Muscle of back (tissue), 13 donors: ENCODE measurements at places on chromosomes 5 and 9.

GRCh38 chr5:114237766-114238165 is 124.1 kb upstream of the KCNN2 start:
- no peak for DNase-seq

DNA sequence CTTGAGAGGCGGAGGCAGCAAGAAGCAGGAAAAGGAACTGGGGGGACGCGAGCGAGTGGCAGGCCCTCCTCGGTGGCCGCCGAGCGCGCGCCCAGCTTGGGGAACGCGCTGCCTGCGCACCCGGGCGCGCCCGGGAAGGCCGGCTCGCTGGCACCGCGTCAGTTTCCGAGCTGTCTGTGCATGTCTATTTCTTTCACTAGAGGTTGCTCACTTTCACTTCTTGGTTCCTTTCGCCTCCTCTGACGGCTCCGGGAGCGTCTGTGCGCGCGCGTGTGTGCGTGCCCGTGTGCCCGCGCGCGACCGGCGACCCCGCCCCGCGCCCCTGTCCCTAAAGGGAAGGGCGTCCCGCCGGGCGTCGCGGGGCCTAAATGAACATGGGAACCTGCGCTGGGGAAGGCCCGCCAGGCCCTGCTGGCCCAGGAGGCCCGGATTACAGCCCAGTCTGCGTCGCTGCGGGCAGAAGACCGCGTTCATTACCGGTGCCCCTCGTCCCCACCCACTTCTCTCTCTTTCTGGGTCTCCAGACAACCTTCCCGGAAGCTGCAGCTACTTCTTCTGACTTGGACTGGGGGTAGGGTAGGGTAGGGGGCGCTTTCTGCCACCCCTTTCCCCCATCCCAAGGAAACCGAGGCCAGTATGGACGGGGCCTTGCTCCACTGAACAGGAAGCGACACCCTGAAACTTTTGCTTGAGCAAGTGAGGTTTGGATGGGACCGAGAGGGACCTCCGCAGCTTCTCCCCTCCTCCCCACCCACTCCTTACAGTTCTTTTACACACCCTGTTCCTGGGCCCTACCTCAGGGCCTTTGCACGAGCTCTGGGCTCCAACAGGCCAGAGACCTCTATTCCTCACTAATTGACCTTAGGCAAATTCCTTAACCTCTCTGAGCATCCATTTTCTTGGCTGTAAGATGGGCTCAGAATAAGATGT is 205.8 kb upstream of the IER5L start:
- peak; percentile 95 for DNase-seq

- DNase-seq, result no peak
Observed at GRCh38 chr5:128630121-128630520, 92.1 kb upstream of the FBN2 start.

DNA sequence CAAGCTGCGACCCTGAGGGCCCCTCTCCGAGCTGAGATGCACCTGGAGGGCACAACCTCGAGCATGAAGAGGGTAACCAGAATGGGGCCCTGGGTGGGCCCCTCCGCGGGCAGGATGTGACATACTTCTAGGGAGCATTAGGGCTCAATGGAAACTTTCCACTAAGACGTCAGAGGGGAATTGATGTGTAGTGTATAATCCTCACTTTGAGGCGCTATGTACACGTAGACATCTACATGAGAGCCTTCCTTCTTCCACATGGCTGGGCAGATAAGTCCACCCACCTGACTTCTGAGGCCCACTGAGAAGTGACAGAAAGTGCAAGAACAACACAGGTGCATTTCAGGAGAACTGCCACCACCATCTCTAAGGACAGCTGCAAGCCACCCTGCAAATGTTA is 61.0 kb downstream of the DAP start:
- no peak for DNase-seq

DNA sequence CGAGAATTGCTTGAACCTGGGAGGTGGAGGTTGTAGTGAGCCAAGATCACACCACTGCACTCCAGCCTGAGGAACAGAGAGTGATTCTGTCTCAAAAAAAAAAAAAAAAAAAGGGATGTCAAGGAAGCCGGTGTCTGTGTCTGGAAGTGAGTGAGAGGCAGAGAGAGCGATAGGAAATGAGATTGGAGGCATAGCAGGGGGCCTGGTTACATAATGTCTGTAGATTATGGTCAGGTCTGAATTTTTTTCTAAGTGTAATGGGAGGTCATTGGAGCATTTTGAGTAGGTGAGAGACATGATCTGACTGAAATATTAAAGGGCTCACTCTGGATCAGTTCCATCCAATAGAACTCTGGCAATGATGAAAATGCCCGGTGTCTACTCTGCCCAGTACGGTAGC is 40.4 kb upstream of the CTNNA1 start:
- no peak for DNase-seq

DNA sequence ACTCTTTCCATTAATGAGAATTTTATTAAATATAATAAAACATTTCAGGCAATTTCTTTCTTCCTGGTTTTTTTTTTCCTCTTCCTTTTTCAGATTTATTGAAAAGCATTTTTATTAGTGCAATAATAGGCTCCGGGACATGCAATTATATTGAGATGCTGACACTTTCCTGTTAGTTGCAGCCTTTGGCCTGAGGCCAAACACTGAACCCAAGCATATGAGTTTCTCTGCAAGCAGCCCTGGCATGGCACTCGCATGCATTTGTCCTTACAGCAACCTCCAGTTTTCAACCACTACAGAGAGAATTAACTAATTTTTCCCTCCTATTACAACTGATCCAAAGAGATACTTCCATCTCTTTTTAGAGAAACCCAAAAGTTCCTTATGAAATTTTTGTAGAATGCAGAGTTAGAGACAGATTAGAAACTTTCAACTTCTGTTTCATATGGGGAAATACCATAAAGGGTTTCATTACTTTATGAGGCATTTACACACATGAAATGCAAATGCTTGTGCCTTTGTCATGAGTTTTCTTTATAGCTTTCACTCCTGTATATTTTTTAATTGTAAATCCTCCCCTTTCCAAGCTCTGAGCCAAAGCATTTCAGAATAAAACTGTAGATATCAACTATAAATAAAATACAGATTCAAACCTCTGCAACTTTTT is 183.0 kb downstream of the CETN3 start:
- peak; percentile 10 for DNase-seq

DNA sequence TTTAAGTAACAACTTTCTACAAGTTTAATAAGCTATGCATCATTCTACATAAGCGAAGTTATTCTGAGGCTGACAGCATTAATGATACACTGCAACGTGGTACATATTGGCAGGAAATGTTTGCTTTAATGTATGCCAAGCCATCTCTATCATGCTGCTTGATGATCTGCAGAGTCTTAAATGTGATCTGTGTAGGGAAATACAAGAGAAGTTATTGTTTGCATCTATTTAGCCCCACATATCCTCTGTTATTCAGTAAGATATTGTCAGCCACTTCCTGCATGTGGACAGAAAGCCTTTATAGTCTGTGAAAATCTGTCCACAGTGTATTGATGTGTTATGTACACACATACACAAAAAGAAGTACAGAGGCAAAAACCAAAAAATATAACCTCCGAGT is 193.1 kb upstream of the FREM1 start:
- no peak for DNase-seq
